Mucosa of gallbladder (tissue), 1 donor: ENCODE measurements at places on chromosomes 6 and 20. TPM values are rescaled to one million over a fixed set of nuclear protein-coding genes. Genes with fewer than 3 reads are reported as not detected.

- DNase-seq, result peak; percentile 50
Observed at GRCh38 chr6:27752038-27752885, 159.9 kb downstream of the OR2B2 start.

DNA sequence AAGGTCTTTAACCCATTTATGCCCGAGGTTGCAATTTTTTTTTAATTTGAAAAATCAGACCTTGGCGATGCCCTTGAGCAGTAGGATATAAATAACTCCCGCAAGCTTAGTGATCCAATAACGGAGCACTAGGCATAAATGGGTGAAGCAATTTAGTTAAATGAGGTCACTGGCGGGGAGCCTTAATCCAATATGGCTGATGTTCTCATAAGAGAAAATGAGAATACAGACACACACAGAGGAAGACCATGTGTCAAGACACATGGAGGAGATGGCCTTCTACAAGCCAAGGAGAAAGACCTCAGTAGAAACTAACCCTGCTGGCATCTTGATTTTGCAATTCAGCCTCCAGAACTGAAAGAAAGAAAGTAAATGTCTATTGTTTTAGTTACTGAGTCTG is 735 bp downstream of the SIRPG start:
- no peak for DNase-seq

GRCh38 chr20:11537032-11537431 is 380.7 kb upstream of the BTBD3 start:
- DNase-seq, result no peak

GRCh38 chr6:39362487-39362865 is 40.0 kb upstream of the KCNK16 start:
- no peak for DNase-seq

DNA sequence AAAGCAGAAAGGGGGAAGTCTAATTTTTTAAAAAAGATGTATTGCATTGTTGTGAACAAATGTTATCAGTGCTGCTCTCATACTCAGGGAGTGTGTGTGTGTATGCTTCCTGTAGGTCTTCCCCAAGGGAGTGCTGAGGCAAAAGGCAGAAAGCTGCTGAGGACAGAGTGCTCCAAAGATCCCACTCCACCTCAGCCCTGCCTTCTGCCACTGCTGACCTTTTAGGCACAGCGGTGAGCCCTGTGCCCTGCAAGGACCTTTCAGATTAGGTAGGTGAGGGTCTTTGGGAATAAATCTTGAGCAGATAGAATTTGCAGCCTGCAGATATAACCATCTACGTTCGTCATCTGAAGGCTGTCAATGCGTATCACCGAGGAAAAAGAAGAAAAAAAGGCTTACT is 756.4 kb upstream of the MMS22L start:
- no peak for DNase-seq

- no peak for DNase-seq
Observed at GRCh38 chr6:91575032-91575431, 988.2 kb upstream of the MAP3K7 start.

MUCL3 gene
- total RNA-seq, result 93.5 TPM
